ENCODE measurements at places on chromosomes 13 and 19. TPM values are rescaled to one million over a fixed set of nuclear protein-coding genes. Genes with fewer than 3 reads are reported as not detected.

- no peak for DNase-seq
These were observed at the start of gene STXBP2 for GRCh38 chr19:7636691-7637373. TSS of gene STXBP2 (plus strand) at chr19:7637110. CDS start at chr19:7637150, 40 bp downstream.

GRCh38 chr13:79389026-79389425, 17.0 kb downstream of the RBM26 start:
- DNase-seq: no peak

- DNase-seq: no peak
These were observed 254.2 kb upstream of the ZNF507 start for GRCh38 chr19:32091241-32091640.

DNA sequence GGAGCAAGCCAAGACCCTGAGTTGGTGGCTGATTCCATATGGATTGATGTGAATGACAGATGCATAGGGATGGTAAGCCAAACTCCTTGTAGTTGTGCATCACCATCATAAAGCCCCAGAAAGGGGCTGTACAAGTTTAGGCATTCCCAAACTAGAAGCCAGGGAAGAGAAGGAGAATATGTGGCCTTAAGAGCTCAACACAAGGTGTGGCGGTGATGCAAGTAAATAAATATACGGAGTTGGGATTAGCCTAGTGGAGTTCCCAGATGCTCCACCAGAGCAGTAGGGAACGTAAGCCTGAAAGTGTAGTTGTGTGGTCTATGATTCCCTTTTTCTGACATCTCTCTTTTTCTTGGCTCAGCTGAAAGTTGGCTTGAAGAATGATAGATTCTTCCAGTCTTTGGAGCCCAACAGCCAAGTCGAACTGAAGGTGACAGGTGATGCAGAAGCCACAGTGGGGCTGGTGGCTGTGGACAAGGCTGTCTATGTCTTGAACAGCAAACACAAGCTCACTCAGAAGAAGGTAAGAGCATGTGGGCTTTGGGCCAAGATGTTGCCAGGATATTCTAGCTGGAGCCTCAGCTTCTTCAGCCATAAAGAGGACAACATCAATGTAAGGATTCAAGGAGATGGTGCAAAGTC, 30.1 kb downstream of the RDH8 start:
- DNase-seq: no peak

DNA sequence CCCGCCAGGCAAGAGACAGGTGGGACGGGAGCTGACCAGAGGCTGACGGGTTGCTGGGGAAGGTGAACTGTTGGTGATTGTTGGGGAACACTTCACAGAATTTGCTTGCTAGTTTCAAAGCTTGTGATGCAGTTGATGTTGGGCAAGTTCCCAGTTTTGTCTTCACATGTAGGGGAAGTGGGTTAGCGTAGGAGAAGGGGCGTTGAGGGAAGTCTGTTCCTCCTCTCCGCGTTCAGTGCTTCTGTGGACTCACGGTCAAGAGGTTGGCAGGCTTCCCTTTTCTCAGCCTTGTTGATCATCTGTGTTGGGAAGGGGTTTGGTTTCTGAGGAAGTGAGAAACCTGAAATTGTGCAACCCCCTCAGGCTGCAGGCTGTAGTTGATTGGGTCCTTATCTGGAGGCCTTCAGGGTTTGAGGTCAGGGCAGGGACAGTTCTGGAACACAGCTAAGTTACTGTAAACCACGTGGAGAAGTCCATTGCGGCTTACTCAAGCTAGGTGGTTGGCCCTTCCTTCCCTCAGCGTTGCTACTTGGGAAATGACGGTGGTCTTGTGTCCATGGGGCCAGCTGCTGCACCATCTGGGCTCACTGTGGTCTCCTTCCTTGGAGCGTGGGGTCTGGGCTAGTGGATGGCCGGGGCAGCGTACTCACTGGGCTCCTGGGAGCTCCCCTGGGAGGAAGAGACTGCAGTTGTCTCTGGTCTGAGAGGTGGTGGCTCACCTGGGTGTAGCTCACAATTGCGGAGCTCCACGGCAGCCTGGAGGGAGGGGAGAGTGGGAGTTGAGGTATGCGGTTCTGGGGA, 7.5 kb downstream of the RPS9 start:
- DNase-seq: no peak

DNA sequence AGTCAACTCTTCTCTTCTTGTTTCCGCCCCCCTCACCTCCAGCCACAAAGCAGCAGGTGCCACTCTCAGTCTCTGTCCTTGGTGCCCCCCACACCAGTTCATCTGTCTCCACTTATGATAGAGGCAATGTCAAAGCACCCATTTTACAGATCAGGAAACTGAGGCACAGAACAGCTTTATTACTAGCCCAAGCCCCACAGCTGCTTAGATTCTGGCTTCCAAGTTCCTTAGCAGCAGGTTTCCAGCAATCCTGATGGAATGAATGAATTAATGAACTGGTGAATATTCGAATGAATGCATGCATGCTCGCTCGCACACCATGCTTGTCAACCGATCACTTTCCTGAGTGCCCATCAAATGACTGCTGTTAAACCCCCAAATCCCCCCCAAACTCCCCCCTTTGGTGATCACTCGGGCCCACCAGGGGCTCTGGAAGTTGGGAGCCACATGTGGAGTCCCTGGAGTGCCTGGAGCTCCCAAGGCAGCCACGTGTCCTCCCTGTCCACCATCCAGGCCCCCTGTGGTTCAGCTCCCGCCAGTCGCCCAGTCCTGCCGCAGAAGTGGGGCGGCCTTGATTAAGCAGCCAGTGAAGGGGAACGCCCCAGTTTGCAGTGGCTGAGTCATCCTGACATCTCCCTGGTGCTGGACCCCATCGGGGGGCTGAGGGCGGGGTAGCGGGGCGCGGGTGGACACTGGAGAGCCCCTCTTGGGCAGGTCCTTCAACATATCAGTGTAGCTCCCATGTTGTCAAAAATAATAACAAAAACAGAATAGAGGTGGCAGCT, 6.8 kb downstream of the PTPRS start:
- DNase-seq: no peak

DNA sequence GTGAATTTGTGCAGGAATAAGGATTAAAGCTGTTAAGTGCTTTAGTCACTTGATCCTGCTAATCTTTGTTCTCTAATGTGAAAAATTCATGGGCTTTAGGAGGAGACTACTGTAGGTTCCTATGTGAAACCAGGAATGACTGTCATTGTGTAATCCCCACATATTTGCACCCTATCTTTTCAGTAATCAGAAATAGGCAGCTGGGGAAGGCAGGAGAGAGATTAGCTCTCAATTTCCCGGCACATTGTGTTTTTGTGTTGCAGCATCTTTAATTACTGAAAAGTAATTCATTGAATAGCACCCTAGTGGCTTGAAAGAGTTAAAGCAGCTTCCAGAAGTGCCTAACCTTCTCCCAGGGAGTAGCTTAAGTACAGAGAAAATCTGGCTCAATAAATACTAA, 282.9 kb downstream of the OLFM4 start:
- DNase-seq: no peak

SMAD9 gene
- 2.4 TPM for total RNA-seq

KLK12 gene
- total RNA-seq: not detected
